Fibroblast of lung (primary cell): ENCODE measurements at places on chromosomes 4 and X.
A peak's percentile ranks its signal among the peaks of the same experiment; 100 is the strongest.

GRCh38 chrX:73944563-73944908 lies 359.4 kb upstream of the ZCCHC13 start:
- peak; percentile 16 for DNase-seq

DNA sequence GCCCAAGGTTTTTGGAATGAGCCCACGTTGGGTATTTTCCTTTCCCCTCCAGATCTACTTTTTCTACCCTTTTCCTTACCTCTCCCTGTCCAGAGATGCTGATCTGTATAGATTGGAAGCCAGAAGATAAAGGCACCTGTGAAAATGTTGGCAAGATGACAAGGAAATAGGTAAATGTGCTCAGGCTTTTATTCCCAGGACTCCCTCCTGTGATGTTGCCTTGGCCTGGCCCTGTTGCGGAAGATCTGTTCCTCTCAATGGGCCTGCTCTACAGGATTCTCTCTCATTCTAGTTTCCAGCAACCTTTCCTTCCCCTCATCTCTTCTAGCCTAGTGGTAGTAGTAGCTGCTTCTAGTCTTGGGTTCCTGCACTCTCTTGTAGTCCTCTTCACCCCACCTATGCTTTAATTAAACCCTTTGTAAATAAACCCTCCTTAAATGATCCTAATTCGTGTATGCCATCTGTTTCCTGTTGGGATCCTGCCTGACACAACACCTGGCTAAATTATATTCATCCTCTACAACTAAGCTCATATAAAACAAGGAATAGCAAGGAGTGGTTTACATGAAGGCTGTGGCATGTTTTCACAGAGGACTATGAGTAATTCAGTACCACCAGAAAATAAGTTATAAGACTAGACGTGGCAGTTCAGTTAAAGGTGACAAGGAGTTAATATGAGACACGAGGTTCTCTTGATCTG lies 95.7 kb upstream of the MAOA start:
- DNase-seq, result no peak

DNA sequence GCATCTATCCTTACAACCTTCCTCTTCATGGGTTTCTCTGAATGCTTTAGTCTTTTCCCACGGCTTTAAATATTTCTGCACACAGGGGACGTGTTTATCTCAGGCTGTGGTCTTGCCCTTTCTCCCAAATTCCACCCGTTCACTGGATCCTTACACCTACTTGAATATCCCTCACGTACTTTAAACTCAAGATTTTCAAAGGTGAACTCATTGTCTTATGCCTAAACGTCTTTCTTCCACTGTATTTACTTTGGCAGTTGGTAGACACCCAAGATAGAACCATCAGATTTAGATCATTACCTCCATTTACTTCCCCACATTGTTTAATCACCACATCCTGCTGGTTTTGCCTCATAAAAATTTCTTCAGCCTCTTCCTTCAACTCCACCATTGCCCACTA lies 269.2 kb downstream of the CBLL2 start:
- no peak for DNase-seq

- DNase-seq, result no peak
Measured at GRCh38 chrX:131918839-131919238, 104.3 kb upstream of the STK26 start.

DNA sequence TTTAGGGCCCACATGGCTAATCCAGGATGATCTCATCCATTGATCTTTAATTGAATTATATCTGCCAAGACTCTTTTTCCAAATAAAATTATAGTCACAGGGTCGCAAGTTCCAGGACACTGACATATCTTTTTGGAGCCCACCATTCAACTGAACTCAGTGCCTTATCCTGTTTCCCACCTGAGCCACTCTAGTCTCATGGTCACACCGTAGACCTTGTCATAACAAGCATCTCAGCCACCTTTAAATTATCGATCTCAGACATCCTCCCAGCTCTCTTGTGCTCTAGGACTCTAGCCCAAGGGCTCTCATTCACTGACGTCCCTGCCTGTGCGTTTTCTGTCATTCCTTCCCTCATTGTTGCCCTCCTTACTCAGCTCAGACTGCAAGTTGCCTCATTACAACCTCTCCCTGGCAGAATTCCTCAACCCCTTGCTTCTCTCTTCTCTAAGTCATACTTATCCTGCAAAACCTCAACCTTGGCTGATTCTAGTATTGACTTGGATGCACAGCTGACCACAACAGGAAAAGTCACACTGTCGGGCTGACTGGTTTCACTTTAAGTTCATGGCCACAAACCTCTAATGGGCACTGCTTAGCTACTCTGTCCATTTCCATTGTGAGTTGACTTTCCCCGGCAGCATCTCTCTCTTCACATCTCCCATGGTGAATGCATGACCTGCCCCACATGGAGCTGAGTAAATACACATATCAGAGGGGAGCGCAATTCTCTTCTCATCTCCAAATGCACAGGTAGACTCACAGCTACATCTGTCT lies 91.0 kb upstream of the TRIM2 start:
- DNase-seq, result no peak

DNA sequence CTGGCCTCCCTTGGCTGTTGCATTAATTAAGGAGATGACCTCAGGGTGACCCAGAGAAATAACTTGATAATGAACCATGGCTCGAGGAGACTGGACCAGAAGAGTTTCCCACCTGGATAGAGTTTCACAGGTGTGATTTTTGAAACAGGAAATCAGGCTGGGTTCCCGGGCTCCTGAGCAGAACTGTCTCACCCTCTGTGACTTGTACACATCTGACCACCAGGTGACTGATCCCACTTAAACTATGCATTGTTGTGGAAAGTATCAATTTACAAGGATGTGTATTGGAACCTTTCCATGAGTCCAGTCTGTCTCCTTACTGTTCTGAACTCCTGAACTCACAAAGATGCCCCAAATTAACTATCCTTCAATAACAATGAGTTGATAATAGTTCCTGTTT lies 220.3 kb downstream of the PTTG2 start:
- DNase-seq, result no peak

GRCh38 chr4:174555789-174556630 lies 33.7 kb upstream of the HPGD start:
- no peak for DNase-seq

GRCh38 chr4:168677063-168677462 lies 180.2 kb downstream of the PALLD start:
- DNase-seq, result no peak

- no peak for DNase-seq
Measured at GRCh38 chrX:153684467-153685155, 3.1 kb upstream of the SLC6A8 start.

- no peak for DNase-seq
Measured at GRCh38 chr4:161894014-161894413, 269.8 kb downstream of the FSTL5 start.

DNA sequence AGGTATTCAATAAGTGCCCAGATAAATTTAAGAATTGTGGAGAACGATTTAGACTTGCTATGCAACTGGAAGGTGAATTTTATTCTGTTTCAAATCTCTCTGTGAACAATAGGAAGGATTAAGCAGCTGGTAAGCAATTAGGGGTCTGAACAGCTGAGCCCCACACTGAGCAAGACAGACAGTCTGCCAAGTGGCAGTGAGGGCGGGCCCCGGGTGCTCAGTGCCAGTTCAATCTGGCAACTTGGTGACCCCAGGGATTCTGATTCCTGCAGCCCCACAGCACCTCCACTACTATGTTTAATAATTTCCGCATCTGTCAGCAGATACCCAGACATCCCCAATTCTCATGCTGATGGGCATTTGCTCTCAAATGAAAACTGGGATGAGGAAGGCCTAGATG lies 317.3 kb downstream of the PPP1R2C start:
- DNase-seq, result no peak

DNA sequence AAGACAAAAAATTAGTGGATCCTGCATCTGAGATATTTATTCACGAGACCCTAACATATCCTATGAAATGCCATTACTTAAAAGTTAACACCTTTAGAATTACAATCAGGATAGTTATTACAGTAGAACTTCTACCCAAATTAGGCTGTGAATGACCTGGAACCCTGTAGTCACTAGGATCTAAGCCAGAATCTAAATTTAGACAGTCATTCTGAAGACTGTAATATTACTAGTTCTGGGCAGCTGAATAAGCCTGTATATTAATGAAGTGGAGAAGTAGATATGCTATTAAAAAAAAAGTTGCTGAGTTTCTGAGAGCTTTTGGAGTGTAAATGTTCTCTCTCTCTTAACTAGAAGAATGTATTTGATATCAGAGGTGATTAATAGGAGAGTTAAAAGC lies 67.0 kb downstream of the FAM13A start:
- no peak for DNase-seq

- DNase-seq, result no peak
Measured at GRCh38 chr4:93532234-93532633, 296.3 kb upstream of the ATOH1 start.
